ENCODE measurements at places on chromosomes 3 and 15. TPM values are rescaled to one million over a fixed set of nuclear protein-coding genes. Genes with fewer than 3 reads are reported as not detected.

DNA sequence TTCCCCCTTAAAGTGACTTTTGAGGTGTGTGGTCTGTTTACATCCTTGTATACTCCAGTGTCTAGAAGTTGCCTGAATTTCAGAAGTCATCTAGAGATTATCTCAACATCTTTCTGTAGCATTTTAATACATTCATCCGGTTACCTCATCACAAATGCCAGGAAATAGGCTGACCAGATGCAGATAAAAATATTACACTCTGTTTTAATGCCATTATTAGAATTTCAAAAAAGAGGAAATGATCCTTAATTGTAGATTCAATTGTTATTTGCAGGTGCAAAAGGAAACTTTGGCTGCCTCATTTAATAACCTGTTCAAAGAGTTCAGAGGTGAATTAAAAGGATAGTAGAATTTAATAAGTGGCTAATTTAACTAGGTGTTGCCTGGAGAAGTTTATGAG, 290.9 kb downstream of the C3orf38 start:
- no peak for DNase-seq

DNA sequence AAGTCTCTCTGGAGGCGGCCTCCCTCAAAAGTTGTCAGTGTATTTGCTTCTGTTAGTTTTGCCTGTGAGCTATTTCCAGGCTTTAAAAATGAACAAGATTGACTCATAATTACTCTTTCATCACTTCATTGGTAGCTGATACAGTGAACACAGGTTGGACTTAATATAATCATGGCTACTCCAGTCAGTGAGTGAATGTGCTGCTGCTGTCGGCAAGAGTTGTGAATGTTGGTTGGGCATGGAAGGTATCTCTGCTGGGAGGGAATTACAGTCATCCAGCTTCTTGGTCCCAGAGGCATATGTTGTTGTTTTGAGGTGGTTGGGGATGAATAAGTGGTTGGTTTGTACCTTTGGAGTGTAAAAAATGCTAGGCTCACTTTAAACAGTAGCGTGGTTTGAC, 11.5 kb downstream of the TCF12 start:
- DNase-seq: no peak

DNA sequence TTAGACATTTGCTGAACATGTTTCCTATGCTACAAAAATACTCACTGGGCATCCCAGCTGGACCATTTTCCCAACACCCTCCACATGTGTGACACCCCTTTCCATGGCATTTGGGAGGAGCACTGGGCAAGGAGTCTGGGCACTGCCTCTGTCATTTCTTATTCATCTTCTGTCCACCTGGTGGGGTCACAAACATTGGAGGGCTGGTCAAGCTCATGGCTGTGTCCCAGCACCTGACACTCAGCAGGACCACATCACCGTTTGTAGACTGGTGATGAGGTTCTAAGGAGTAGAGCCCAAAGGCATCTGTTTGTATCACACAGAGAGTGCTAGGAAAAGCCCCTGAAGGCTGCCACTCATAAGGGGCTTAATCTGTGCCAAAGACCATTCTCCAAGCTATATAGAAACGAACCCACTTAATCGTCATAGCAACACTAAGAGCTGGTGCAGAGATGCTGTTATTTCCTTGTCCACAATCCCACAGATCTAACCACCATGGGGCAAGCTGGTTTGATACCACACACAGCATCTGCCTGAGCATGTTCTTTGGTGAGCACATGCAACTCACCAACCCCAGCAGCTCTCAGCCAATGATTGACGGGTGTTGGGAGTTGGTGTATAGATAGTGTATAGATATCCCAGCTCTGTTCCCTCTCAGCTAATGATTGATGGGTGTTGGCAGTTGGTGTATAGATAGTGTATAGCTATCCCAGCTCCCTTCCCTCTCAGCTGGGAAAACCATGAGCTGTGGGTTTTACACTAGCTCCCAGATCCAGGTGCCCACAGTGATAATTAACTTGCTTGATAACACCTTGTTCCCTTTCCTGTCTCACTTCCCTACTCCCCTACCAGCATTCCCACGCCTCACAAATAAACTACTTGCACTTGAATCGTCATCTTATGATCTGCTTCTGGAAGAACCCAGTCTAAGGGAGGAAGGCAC, 42.7 kb upstream of the ATP2B2 start:
- DNase-seq: no peak

- DNase-seq: no peak
Observed at GRCh38 chr3:63874769-63875168, 11.1 kb downstream of the ATXN7 start.

DNA sequence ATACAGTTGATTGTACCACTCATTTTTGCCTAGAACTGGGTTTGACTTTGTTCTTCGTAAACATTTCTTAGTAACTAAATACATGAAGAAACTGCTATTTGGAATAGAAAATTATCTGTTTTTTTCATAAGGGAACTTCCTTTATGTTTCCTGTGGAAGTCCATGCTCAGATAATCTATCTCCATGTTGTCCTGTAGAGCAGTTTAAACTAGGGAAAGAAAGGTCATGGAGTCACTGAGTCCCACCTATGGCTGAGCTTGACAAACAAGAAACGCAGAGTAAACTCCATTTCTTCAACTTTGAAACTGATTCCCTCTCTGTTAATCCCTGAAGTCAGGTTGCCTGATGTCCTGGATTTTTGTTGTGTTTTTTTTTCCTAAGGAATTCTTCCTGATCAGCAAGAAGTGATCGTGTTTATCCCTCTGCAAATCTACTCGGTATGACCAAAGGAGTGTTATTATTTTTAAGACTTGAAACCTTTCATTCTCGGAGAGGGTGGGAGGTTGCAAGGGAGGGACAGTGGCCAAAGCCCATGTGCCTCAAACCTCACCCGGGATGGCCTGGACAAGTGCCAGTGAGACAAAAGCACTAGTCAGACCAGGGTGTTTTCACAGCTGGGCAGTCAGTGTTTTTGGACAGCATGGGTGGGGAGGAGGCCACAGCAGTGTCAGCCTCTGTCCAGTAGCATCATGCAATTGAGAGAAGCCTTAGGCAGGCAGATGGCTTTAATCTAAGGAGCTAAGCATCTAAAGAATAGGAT, 129.8 kb upstream of the PHLDB2 start:
- DNase-seq: no peak

GRCh38 chr15:33964665-33965040, 3.6 kb upstream of the CHRM5 start:
- no peak for DNase-seq

- DNase-seq: no peak
Observed at GRCh38 chr3:71052716-71053115, 530.8 kb downstream of the FOXP1 start.

DNA sequence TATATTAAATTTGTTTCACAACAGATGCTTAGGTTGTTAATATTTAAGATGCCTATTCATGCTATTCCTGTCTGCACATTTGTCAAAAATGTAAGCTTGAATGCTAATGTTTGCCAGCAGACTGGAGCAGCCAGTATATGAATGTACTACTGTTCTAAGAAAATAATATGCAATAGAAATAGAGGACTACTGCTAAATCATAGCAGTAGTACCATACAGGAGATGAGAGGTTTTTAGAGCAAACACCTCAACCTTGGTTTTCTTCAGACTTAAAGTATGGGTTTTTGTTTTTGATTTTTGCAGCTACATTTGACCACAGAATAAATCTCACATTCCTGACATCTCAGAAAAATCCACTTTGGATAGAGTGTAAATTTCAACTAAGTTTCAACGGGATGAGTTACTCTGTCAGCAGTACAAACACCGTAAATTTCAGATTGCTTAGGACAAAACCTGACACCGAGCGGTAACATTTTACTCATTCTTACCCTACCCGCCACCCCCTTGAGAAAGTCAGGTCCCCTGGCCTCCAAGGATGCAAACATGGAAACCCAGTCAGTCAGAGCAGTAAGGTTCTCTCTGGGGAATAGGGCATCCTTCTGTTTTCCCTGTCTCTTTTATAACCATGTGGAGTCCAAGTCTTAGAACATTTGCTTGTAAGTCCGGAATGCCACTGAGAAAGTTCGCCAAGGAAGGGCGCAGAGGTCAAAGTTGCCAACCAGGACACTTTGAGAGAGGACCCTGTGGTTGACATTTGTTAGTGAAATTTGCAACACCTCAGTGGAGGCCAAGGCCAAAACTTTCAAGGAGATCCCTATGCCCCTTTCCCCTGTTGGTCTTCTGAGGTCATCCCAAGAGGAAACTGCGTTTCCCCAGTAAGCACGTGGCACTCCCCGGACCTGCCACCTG, 17.9 kb upstream of the SATB1 start:
- DNase-seq: no peak

DNA sequence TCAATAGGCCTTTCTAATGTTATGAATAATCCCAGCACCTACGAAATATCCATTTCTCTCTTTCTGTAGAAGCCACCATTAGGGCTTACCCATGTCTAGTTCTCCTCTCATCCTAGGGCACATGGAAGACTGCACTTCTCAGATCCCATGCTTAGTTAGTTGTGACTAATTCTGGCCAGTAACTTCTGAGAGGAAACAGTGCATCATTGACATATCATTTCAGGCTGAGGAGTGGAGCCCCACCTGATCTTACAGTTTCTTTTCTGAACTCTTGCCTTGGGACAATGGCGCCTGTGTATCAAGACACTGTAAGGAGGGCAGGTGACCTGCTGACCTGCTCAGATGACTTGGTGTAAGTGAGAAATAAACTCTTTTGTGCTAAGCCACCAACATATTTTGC, 39.4 kb upstream of the TBL1XR1 start:
- no peak for DNase-seq

DNA sequence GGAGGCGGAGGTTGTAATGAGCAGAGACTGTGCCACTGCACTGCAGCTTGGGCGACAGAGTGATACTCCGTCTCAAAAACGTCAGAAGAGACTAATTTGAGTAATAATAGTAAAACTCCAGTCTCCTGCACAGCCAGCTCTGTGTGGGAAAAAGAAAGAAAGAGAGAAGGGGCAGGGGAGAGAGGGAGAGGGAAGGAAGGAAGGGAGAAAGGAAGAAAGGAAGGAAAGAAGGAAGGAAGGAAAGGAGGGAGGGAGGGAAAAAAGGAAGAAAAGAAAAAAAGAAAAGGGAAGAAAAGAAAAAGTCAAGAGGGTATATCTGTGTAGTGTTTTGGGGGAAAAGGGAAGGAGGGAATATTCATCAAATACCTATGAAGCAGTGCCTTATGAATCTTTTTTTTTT, 23.1 kb upstream of the PDIA3 start:
- DNase-seq: no peak

DNA sequence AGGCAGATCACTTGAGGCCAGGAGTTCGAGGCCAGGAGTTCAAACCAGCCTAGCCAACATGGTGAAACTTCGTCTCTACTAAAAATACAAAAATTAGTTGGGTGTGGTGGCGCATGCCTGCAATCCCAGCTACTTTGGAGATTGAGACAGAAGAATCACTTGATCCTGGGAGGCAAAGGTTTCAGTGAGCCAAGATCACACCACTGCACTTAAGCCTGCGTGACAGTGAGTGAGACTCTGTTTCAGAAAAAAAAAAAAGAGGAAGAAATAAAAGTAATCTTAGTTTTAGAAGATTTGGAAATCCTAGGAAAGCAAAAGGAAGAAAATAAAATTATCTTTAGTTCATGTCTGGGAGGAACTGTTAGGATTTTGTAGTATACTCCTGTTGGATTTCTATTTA, 77.2 kb downstream of the IL12A start:
- no peak for DNase-seq

DNA sequence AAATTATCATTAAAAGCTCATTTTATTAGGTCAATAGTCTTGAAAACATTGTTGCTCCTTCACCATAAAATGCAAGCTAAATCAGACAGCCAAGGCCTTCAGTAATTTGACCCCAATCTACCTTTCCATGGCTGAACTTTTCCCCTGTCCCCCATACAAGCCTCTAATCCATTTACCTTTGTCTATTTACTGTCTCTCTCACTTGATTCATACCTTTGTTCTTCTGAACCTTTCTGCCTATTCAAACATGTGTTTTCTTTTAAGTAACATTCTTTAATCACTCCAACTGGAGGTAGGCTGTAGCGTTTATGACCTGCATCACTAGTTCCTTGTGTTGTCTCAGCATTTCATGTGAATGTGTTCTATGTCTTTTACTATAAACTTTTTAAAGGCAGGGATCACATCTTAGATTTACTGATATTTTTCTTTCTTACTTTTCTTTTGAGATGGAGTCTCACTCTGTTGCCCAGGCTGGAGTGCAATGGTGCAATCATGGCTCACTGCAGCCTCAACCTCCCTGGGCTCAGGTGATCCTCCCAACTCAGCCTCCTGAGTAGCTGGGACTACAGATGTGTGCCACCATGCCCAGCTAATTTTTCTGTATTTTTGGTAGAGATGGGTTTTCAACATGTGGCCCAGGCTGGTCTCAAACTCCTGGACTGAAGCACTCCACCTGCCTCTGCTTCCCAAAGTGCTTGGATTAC, 5.2 kb upstream of the NANOGP8 start:
- DNase-seq: no peak

GRCh38 chr3:175270866-175271265, 411.7 kb downstream of the NAALADL2 start:
- no peak for DNase-seq

- DNase-seq: no peak
Observed at GRCh38 chr3:127329631-127330285, 41.9 kb upstream of the PRR20G start.

GRCh38 chr3:15983232-15983631, 185.5 kb upstream of the ANKRD28 start:
- no peak for DNase-seq

PRSS50 gene
- not detected for total RNA-seq

CHRM5 gene
- total RNA-seq: not detected

PLA2G4E gene
- total RNA-seq: not detected

C3orf22 gene
- total RNA-seq: not detected

CCDC13 gene
- 1.6 TPM for total RNA-seq

IMPG2 gene
- 0.24 TPM for total RNA-seq

Measured in omental fat pad (tissue), 4 donors.